ENCODE measurements at places on chromosomes 6 and 20.
A peak's percentile ranks its signal among the peaks of the same experiment; 100 is the strongest.

GRCh38 chr6:80523531-80523997, 417.1 kb downstream of the BCKDHB start:
- DNase-seq = peak; percentile 11

DNA sequence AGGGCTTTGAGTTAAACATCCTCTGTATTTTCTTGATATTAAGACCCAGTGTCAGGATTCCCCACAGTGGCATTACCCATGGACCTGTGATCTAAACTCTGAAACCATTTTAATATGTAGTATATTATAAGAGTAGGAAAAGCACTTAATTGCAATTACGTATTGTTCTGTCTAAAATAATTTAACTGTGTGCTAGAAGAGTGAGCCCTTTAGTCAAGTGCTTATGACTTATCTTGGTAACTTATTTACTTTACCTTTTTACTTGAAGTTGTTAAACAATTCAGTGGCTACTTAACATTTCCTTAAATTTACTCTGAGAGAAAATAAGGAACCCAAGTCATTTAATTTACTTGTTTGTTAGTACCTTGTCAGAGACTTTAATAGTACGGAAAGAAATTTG, 173.6 kb downstream of the CDKAL1 start:
- DNase-seq = no peak

DNA sequence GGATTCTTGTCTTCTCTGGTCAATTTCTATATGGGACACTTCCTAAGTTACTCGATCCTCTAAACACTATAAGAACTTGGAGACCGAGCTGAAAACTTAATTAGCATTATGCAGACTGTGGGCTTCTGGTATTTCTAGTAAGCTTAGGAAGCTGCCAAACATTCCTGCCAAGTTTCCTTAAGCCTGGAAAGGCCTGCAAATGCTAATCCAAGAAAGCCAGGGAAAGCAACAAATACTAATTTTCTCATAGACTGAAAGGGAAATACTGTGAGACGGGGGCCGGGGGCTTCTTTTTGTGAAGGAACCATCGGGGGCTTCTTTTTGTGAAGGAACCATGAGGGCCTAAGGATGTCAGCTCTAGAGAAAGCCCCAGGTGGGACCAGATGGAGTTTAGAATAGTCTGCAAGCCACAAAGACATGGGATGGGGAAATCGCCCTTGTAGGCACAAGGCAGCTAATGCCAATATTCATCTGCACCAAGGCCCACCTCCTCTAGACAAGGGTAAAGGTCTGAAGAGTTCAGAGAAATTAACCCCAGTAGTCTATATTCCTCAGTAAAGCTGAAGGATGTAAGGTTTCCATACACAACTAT, 332.4 kb upstream of the PRDM1 start:
- peak; percentile 81 for DNase-seq

DNA sequence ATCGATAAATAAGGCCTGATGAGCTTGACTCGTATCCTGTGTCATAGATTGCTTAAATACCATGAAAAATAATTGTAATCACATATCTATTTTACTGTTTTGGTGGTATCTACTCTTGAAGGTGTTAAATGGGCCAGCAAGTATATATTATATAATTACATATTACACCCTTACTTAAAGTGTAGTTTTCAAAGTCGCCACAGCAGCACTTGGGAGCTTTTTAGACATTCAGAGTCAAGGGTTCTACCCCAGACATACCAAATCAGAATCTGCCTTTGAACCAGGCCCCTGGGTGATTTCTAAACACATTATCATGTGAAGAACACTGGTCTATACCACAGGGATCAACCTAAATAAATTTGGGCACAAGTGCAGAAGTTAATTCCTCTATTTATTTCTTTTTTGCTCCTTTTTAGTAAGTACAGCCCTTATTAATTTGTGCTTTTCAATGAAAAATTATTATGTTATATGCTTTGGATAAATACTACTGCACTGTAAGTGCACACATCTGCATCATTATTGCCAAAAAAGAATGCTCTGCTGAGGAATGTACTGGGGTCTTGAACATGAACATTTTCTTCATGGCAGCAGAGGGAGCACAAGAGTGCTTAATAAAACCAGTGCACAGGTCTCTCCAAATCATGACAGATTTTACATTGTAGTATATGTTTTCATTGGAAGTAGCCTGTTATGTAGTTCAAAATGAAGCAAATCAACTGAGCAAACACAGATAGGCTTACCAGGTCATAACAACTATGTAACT, 3.1 kb upstream of the ATXN1 start:
- DNase-seq = peak; percentile 84

- DNase-seq = peak; percentile 60
These were observed 558 bp downstream of the XKR7 start for GRCh38 chr20:31968291-31969126.

GRCh38 chr6:97557355-97557754, 274.3 kb upstream of the MMS22L start:
- DNase-seq = no peak

DNA sequence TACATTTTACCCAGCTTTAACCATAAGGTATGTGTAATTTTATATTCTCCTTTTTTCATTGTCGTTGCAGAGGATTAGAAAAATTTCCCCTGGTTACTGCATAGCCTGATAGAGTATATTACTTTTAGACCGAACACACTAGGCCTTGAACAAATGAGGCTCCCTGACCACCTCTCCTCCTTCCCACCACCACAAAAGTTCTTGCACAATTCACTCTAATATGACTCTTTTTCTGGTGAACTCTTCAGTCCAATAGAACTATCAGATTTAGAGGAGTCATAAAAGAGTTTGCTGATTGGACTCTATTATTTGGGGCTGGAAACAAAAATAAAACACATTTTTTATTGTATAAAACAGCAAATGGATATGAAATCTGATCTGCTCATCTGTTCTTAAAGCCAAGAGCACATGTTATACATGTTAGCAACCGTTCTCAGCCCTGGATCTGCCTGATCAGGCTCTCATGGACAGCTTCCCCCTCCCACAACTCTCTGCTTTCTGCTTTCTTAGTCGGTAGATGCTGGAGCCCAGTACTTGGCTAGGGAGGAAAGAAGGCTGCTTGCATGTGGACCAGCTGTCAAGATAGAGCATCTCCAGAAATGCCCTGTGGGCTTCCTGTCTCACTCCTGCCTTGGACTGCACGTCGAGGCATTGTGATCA, 83.5 kb downstream of the CD164 start:
- no peak for DNase-seq

- no peak for DNase-seq
These were observed 32.3 kb upstream of the SULF2 start for GRCh38 chr20:47817573-47817972.
